ENCODE measurements at places on chromosomes 4 and X.

DNA sequence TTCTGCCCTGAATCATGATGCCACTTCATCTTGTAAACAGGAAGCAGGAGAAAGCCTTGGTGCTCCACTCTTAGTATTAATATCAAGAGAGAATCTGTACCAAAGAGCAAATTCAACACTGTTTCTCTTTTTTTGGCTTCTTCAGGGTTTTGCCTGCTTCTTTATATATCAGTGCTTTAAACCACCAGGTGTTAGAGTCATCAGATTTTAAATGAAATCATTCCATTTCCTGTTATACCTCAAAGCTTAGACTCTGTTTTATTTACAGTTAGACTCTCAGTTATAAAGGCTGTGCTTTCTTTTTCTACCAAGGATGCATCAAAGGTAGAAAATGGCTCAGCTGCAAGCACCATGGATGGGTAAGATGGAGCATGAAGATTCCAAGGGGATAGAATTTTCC, 350.9 kb downstream of the CAMK2D start:
- DNase-seq, result no peak

- no peak for DNase-seq
These were observed 33.0 kb downstream of the NSG1 start for GRCh38 chr4:4419896-4420295.

DNA sequence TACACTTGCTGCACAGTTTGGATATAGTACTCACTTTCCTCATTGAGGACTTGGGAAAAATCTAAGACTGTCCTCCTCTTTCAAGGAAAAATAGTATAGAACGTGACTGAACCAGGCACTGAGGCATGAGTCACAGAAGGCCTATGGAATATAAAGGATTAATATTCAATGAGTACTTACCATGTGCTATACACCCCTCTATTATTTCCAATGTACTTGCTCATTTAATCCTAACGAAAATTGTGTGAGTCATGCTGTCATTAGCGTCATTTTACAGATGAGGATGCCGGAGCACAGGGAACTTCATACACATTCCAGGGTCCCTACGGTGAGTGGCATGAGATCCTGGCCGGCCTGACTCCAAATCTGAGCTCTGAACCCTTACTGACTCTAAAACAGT, 2136.2 kb upstream of the TENM3 start:
- no peak for DNase-seq

GRCh38 chr4:76697129-76697803, 200.7 kb downstream of the SOWAHB start:
- no peak for DNase-seq

GRCh38 chr4:141248029-141248428, 27.3 kb downstream of the ZNF330 start:
- DNase-seq, result no peak

DNA sequence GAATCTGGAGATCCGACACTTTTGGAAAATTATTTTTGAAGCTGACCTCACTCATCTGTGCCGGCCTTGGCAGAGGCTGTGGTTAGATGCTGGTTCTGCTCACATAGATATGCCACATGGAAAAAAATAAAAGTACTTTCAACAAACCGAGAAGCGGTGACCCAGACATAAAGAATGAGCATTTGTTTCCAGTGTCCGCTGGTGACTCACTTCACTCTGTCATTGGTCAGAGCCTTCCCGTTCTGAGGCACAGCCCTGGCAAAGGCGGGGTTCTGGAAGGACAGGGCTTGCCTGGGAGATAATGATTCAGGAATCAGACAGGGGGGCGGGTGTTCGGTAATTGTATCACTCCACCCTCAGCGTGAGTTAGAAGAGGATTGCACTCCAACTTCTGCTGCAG, 172.4 kb upstream of the MXRA5 start:
- DNase-seq, result no peak

GRCh38 chrX:25300994-25301393, 285.2 kb upstream of the ARX start:
- DNase-seq, result no peak

GRCh38 chr4:86935853-86936733, 1.3 kb downstream of the AFF1 start:
- DNase-seq, result peak; percentile 30

DNA sequence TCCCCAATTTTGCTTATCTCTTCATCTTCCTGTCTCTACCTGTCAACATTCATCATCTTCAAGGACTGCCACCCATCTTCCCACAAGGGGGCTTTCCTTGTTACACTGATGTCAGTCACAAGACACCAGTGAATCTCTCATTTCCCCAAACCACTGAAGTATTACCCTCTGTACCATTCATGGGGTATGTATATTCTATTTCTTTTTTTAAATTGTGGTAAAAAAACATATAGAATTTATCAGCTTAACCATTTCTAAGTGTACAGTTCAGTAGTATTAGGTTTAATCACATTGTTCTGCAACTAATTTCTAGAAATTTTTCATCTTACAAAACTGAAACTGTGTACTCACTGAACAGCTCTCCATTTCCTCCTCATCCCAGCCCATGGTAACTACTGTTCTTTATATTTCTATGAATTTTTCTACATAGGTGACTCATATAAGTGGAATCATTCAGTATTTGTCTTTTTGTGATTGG, 98.6 kb downstream of the LARP7 start:
- no peak for DNase-seq

DNA sequence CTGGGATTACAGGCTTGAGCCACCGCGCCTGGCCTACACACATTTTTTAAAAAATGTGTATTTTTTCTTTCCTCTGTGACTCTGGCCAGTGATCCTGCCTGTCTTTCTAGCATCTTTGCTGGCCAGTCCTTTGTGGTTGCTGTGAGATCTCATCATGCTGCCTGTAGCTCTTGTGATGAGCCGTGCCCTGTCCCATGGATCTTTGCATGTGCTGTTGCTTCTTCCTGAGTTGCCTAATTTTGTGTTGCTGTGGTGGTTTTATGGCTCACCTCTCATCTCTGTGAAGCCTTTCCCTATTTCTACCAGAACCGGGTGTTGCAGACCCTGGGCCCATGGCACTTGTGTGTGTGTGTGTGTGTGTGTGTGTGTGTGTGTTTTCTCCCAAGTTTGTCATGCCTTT, 8.3 kb downstream of the NSD2 start:
- no peak for DNase-seq

DNA sequence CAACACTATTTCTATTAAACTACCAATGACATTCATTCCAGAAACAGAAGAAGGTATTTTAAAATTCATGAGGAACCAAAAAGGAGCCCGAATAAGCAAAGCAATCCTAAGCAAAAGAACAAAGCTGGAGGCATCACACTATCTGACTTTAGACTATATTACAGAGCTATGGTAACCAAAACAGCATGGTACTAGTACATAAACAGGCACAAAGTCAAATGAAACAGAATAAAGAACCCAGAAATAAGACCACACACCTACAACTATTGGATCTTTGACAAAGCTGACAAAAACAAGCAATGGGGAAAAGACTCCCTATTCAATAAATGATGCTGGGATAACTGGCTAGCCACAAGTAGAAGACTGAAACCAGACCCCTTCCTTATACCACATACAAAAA, 122.3 kb downstream of the ITIH6 start:
- DNase-seq, result no peak

DNA sequence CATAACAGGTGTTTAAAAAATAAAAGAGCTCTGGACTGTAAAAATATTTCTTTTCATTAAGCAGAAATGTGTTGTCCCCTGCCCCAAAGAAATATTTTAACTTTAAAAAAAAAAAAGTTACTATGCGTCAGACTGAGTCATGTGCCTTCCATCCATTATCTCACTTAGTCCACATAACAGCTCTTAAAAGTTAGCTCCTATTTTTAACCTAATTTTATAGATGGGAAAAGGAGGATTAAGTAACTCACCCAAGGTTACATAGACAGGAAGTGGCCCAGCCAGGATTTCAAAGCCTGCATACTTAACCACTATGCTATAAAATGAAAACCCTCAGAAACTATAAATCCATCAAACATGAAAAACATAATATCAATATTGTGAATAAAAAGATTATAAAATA, 97.7 kb downstream of the MANBA start:
- DNase-seq, result no peak

DNA sequence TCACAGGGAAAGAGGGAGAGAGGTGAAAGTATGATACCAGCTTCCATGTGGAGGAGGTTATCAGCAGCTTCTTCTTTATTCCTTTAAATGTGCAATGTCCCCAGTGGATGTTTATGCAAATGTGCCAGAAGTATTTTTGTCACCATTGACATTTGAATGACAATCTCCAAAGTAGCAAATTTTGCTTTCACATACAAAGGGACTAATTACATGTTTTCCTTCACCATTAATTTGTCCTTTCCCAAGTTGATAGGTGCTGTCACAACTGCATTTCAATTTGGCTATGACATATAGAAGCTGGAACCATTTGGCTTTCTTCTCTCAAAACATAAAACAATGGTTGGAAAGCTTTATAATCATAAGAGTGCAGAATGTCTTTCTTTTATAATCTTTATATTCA, 469.0 kb upstream of the NWD2 start:
- no peak for DNase-seq

GRCh38 chr4:87853108-87853507, 20.3 kb downstream of the MEPE start:
- DNase-seq, result peak; percentile 13

- DNase-seq, result no peak
These were observed 102.8 kb upstream of the PDLIM3 start for GRCh38 chr4:185638093-185638492.

GRCh38 chrX:109856974-109857373, 123.9 kb upstream of the ACSL4 start:
- DNase-seq, result peak; percentile 23
